ENCODE measurements at places on chromosomes 3 and 15. TPM values are rescaled to one million over a fixed set of nuclear protein-coding genes. Genes with fewer than 3 reads are reported as not detected.

FOXL2NB gene
- polyA plus RNA-seq = not detected

TERC gene
- polyA plus RNA-seq = 1.1 TPM

GHSR gene
- not detected for polyA plus RNA-seq

TRIM42 gene
- polyA plus RNA-seq = not detected

CILP gene
- polyA plus RNA-seq = 0.10 TPM

RHOV gene
- polyA plus RNA-seq = not detected

EID1 gene
- 141 TPM for polyA plus RNA-seq

GOLGA8N gene
- polyA plus RNA-seq = not detected

TRAT1 gene
- 205 TPM for polyA plus RNA-seq

DNA sequence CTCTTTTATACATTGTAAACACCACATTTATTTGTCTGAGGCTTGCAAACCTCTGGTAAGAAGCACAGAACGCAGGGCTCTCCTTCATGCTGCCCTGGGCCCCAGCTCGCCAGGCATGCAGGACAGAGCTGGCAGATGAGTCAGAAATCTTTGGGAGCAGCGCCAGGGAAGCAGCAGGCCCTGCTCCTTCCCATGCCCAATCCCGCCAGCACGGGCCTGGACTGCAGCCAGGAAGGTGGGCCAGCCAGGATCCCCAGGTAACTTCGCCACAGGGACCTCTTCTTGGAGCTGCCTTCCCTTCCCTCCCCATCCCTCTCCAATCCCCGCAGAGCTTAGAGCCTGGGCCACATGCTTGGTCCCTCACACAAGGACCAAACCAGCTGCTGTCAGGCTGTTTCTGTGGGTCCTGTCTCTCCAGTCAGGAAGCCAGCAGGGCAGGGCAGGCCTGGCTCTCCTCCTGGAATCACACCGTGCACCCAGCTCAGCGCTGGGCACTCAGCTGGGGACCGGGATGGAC lies 8.8 kb downstream of the STOML1 start:
- no peak for DNase-seq

GRCh38 chr3:191523148-191523547 lies 62.2 kb downstream of the PYDC2 start:
- no peak for DNase-seq

- DNase-seq = no peak
Observed at GRCh38 chr3:4986175-4986781, 7.0 kb downstream of the BHLHE40 start.

DNA sequence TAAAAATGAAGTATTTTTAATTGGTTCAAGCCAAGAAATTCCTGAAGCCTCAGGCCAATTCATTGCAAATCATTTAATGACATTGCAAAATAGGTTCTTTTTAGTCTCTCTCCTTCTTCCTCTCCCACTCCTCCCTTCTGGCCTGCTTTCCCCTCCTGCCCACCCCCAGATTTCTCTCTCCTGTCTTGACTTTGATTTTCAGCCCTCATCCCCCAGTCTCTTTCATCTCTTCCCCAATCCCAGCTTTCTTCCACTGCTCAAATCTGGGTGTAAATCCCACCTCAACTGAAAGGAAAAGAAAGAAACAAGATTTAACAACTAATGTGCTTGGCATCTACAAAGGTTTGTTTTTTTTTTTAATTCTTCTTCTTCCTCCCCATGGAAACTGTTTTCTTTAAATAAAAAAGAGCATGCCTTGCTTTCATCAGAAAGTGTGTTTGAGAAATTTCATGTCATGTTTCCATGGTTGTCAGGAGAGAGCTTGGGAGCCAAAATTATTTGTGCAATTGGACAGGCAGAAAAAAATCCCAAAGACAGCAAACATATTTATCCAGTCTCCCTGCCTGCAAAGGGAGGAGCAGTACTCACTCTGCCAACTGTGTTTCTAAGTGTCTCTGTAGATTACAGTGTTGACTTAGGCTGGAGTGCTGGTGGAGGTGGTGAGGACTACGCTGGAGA lies 50.4 kb downstream of the BOC start:
- no peak for DNase-seq

DNA sequence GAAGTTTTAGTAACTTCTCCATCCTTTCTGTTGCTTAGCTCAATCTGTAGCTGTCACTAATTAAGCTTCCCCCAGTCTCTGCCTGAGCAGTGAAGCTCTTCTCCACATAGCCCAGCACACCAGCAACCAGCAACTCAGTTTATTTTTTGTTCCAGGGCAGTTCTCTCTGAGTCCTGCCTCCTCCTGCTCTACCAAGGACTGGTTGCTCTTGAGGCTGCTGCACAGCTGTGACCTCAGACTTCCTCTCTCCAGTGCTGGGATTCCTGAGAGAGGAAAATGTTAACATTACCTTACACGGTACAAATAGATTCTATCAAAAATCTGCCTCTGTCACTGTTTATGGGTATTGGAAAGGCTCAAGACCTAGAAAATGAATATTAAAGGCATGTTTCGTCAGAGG lies 294.7 kb downstream of the OXSM start:
- DNase-seq = no peak

- DNase-seq = no peak
Observed at GRCh38 chr3:3074551-3075257, 35.5 kb downstream of the IL5RA start.

DNA sequence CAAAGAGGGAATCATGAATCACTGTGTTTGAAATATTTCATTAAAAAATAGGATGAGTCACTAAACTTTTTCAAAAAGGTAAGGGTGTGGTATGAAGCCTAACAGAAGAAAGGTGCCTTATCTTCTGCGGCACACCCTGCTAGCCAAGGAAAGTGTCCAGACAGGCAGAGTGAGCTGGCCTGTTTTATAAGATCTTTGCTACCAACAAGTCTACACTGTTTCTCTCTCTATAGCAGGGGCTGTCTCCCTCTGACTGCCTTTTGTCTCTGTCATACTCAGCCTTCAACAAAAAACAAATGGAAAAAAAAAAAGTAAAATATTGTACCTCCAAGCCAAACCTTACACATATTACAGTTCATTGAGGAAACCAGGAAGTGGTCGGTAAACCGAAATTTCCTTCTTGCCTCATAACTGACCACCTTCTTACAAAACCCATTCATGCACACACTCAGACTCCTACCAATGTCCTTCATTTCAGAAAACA lies 9.1 kb downstream of the ZDHHC3 start:
- no peak for DNase-seq

GRCh38 chr3:108322352-108322751 lies 26.0 kb downstream of the HHLA2 start:
- no peak for DNase-seq

DNA sequence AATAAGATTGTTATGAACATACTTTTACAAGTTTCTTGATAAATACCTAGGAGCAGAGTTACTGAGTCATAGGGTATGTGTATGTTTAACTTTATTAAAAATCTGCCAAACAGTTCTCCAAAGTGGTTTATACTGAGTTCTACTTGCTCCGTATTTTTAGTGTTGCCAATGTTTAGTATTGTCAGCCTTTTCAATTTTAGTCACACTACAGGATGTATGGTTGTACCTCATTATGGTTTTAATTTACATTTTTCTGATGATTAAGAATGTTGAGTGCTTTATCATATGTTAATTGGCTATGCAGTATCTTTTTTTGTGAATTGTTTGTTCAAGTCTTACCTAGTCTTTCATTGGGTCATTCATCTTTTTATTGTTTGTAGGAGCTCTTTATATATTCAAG lies 4.3 kb downstream of the TMOD3 start:
- no peak for DNase-seq

- no peak for DNase-seq
Observed at GRCh38 chr15:69749797-69750196, 297.2 kb downstream of the RPLP1 start.

- no peak for DNase-seq
Observed at GRCh38 chr3:157136647-157137387, 23.1 kb downstream of the CCNL1 start.

GRCh38 chr3:9204253-9204992 lies 45.0 kb downstream of the SRGAP3 start:
- no peak for DNase-seq

DNA sequence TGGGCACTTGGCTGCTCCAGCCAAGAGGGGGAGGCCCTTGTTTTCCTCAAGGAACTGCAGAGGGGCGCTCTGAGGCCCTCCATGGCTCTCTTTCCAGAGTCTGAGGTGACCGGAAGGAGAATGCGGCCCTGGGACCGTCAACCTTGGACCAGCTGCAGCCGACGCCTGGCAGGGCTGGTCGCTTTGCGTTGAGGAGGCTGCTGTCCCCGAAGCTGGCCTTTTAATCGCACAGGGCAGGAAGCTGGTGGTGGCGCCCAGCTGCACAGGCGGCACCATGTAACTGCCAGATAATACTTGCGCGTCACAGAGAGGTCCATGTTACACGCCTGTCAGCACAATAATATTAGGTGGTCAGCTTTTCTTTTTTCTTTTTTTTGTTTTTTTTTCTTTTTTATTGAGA lies 875 bp upstream of the HLTF start:
- no peak for DNase-seq

- DNase-seq = no peak
Observed at GRCh38 chr3:94543161-94543560, 480.3 kb downstream of the NSUN3 start.

- DNase-seq = no peak
Observed at GRCh38 chr3:123818921-123819429, 65.2 kb downstream of the MYLK start.

- DNase-seq = no peak
Observed at GRCh38 chr3:115928376-115928775, 305.1 kb downstream of the GAP43 start.

DNA sequence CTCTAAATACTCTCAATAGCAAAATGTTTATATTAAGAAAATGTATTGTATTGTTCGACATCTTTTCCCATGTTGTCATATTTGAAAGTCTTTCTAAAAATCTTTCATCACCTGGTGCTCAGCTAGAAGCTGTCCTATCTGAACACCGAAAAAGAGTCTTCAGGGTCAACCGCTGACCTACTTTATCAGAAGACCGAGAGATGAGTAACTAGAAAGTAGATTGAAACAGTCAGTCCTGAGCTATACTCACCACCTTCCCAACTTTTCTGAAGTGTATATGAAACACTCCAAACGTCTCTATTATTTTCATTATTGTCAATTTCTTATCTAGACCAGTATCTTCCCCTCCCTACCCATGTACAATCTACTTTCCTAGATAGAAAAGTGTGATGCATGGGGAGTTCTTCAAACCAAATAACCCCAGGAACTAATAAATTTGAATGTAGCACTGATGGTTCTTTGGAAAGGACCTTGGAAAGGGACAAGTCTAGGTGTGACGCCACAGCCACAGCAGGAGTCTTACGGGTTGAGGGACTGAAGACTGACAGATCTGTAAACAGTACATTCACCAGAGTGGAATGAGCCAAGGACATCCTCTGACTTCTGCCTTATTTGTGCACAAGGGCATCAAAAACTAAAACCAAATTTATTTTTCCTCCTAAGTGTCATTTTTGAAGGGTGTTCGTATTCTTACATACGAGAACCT lies 58.6 kb downstream of the TMOD3 start:
- DNase-seq = no peak

DNA sequence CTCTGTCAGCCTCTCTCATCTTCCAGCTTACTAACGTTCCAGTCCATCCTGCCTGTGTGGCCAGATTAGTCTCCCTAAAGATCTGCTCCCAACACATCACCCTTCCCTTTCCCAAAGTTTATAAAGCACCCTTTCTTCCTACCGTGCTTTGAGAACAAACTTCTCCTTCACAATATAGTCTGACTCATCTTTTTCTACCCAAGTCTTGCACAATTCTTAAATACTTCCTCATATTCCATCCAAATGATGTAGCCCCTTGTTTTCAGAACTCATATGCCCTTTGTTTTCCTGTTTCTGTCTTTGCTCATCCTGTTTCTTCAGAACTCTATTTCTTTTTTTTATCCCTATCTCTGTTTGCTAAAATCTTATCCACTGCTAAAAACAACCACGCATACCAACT lies 326.8 kb downstream of the MFSD1 start:
- DNase-seq = no peak

GRCh38 chr15:73517566-73517965 lies 74.6 kb downstream of the REC114 start:
- no peak for DNase-seq

GRCh38 chr3:179450261-179450701 lies 989 bp downstream of the GNB4 start:
- DNase-seq = no peak

- peak; percentile 28 for DNase-seq
Observed at GRCh38 chr3:183349421-183350157, 78.8 kb downstream of the MCF2L2 start.

DNA sequence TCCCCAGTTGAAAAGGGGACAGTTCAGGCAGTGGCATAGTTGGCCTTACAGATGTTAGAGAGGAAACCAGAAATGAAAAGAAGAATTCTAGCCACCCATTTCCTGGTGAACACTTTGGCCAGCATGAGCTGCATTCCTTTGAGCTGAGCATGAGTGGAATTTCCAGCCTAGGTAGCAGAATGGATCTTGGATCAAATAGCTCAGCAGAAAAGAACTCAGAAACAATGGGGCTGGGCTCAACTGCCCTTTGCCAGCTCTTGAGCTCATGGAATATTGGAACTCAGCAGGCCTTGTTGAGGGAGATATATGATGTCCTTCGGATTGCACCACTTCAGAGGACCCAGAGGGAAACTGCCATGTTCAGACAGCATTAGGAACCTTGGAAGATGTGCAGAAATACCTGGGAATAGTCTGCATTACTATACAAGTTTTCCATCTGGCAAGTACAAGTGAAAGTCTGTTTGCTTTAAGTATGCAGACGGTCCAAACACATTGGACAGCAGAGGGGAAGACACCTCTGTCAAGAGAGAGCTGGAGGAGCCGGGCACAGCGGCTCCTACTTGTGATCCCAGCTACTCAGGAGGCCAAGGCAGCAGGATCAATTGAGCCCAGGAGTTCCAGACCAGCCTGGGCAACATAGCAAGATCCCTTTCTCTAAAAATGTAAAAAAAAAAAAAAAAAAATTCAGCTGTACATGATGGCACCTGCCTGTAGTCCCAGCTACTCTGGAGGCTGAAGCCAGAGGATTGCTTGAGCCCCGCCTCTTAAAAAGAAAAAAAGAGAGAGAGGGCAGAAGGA lies 3.1 kb upstream of the CDV3 start:
- no peak for DNase-seq

- DNase-seq = no peak
Observed at GRCh38 chr3:126050050-126050392, 33.9 kb downstream of the SLC41A3 start.

Data from naive thymus-derived CD4-positive, alpha-beta T cell (primary cell).